AG04449 (cell line): ENCODE measurements at places on chromosomes 5 and 9.

DNA sequence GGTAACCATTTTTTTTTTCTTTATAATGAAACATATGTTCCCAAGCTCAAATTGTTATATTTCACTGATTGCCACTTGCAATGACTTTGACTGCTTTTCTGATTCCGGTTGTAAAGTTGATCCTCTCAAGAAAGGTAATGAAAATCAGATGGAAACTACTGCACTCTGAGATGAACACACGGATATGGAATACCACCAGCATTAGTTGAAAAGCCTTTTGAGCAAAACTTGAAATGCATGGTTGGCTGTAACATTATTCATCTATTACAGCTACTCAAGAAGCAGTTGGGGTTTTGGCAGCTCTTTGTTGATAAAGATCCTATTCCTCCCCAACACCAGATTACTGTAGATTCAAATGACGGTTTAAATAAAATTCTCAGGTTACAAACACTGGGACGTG, 591.6 kb upstream of the DMAC1 start:
- no peak for DNase-seq

DNA sequence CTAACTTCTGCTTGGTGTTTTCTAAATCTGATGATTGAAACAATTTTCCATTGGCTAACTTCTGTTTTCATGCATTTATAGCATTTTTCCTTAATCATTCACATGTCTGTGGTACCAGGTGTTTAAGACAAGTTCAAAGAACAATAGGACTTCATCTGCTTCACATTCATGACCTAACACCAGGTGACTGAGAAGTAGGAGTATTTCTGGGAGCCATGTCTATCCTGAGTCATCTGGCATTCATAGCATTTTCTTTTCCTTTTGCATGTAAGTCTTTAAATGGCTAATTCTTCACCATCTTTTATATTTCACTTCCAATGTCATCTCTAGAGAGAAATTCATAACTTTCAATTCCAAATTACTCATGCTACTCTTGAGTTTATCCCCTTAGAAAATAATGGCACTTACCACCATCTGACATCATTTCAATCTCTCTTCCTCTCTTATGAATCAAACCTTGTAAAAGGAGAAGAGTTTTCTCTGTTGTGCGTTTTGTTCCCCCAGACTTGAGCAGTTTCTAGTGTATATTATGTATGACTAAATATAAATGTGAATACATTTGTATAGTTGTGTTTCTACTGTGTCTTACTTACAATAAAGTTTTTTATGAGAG, 1196.1 kb upstream of the CDH9 start:
- DNase-seq, result no peak

GRCh38 chr5:107275333-107275732, 395.4 kb downstream of the EFNA5 start:
- DNase-seq, result no peak

DNA sequence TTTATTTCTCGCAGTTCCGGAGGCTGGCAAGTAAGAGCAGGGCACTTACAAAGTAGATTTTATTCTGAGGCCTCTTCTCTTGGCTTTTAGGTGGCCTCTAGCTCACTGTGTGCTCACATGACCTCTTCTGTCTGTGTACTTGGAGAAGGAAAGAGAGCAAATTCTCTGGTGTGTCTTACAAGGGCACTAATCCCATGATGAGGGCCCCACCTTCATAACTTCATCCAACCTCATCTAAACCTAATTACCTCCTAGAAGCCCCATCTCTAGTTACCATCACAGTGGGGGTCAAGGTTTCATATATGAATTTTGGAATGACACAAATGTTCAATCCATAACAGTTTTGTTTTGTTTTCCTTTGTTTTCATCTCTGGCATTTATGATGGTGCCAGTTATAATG, 376.1 kb downstream of the ADGRV1 start:
- DNase-seq, result no peak

GRCh38 chr9:94675008-94675881, 35.9 kb upstream of the FBP1 start:
- DNase-seq, result peak; percentile 80

DNA sequence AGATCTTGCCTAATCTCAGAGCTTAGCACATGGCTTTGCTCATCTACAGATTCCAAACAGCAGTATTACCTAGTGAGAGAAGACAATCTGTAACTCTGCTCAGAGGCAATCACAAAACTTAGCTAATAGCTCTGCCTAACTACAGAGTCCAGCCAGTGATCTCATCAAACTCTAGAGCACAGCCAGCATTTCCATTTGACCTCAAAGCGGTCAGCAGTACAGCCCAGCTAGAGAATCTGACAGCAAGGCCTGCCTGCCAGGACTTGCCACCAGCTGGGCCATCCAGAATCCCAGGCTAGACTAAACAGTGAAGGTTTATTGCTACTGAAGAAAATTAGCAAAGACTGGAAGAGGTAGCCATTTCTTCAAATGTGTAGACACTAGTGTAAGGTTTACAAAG, 217.9 kb upstream of the VLDLR start:
- no peak for DNase-seq

- DNase-seq, result no peak
These were observed 96.2 kb downstream of the RXRA start for GRCh38 chr9:134422301-134423090.

GRCh38 chr9:90988318-90988717, 186.7 kb downstream of the SYK start:
- DNase-seq, result no peak

DNA sequence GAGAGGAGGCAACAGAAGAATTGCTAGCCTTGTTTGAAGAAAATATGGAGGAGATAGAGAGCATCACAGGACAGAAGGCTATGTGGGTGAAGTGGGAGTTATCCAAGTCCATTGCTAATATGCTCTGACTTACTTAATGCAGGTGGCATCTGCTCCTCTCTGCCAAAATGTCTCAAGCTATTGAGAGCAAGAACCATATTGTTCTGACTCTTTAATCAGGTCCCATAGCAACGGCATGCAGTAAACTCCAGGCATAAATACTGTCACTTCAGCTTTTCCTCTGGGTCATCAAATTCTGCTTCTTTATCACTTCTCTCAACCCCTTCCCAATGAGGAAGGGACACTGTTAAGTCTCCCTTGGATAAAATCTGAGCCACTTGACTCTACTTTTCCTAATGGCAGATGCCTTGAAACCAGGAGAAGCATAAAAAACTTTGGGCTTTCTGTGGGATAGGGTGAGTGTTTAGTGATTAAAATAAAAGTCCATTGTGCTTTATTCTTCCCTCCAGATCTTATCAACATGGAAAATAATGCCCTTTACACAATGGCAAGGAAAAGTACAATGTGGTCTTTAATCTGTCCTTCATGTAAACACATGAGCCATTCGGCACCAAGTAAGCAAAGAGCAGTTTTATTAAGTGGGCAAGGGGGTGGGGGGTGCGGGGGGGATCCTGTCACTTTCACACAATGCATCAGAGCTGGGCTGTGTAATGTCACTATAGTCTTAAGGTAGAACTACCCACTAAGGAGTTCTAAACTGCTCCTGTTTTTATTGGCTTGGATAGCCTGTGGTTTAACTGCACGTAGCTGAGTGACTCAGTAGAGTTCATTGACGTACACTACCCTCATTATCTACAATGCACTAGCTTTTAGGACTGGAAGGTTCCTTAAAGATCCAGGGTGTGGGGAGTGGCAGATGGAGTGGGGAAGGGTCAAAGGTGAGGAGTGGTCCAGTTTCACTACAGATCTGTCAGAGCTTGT, 71.0 kb upstream of the TARS1 start:
- peak; percentile 93 for DNase-seq

- no peak for DNase-seq
These were observed 36.3 kb downstream of the SPATA31D1 start for GRCh38 chr9:82024908-82025307.

GRCh38 chr5:105940181-105940580, 1730.6 kb downstream of the EFNA5 start:
- DNase-seq, result no peak

DNA sequence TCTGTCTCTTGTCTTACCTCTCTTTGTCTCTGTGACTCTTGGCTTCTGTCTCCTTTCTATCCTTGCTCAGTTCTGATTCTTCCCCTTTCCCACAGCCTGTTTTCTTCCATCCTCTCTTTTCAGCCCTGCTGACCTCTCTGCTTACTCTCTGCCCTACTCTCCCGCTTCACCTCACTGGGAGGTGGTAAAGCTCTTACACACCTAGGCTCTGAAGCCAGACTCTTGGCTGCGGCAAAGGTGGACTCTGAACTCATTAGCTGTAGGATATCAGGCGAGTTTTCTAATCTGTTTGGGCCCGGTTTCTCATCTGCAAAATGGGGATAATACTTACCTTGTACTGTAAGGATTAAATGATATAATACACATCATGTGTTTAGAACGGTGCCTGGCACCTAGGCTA, 11.1 kb downstream of the PCDH1 start:
- DNase-seq, result no peak

GRCh38 chr5:141077826-141078225, 16.6 kb upstream of the PCDHB2 start:
- no peak for DNase-seq

DNA sequence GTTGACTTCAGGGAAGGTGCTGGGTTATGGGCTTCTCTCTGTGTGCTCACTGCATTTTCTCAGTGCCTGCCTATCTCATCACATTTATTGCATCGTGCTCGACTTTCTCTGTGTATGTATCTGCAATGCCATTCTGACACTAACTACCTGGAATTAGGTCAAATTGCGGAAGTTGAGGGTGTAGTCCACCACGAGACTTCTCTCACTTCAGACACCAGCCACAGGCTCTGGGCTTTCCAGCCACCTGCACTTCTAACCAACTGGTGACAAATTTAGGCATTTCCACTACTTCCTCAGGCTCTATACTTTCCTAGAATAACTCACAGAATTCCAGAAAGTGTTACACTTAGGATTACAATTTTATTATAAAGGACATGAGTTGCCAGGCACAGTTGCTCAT, 188.6 kb upstream of the ZNF608 start:
- DNase-seq, result no peak

- DNase-seq, result no peak
These were observed 162.3 kb downstream of the AOPEP start for GRCh38 chr9:94888775-94889174.

DNA sequence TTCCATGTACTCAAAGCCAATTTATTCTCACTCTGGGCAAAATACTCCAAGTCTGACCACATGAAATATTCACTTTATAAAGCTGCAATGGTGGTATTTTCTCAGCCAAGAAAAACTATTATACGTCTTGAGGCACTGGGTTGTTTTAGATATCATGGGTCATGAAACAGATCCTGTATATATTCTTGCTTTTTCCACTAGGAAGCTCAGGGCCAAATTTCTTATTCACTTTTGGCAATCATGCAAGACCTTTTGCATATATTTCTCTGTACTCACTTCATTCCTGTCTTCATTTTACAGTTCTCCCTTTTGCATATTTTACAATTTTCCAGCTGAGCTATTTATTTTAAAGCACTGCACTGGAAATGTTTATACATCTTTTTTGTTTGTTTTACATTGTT, 49.8 kb downstream of the GABBR2 start:
- DNase-seq, result peak; percentile 75

DNA sequence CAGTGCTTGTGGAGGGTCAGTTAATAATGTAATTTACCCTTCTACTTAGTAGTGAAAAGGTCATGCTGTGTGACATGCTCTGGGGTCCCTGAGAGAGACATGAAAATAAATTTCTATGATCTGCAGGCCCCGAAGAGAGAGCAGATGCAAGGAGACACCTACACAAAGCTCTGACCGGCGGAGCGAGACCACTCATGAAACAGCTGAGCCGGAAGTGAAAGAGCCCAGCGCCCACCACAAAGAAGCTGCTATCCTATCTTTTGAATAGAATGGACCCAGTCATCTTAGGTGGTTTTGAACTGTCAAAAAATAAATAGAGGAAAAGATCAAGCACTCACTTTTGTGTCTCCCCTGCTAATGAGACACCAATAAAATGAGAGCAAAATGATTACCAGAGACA, 190.0 kb downstream of the MED10 start:
- no peak for DNase-seq

DNA sequence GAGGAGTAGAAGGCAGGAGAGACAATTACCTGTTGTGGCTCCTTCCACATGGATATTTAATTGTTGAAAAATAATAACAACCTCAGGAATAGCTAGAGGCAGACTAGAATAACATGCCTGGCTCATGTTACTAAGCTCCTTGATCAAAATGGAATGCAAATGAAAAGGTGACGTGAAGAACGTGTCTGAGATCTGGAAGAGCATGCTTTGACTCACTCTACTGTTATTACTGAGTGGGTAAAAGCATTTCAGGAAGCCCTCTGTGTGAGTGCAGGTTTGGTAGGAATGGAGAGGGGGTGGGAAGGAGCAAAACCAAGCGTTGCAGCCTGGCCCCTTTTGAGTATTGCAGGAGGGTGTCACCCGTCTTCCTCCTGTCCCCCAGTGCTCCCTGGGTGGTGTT, 84.8 kb downstream of the EQTN start:
- no peak for DNase-seq
